Memory B cell (primary cell): ENCODE measurements at places on chromosomes 6 and 20.

- H3K36me3 ChIP-seq, result no peaks in the 10 kb centered on the region
- no peaks in the 10 kb centered on the region for H3K27me3 ChIP-seq
- no peak for DNase-seq
- H3K27ac ChIP-seq, result no peak overlapping the region
Measured at GRCh38 chr6:147700436-147701209, 192.1 kb downstream of the SAMD5 start.

DNA sequence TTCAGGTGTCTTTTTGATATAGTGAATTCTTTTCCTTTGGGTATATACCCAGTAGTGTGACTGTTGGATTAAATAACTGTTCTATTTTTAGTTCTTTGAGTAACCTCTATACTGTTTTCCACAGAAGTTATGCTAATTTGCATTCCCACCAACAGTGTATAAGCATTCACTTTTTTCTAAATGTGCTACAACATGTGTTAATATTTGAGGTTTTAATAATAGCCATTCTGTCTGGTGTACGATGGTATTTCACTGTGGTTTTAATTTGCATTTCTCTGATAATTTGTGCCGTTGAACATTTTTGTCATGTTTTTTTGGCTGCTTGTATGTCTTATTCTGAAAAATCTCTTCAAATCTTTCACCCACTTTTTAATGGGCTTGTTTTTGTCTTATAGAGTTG, 563.5 kb downstream of the GRIK2 start:
- DNase-seq, result no peak
- H3K4me1 ChIP-seq, result no peaks in the 10 kb centered on the region
- H3K27ac ChIP-seq, result no peak overlapping the region

GRCh38 chr6:125294036-125294435, 7.7 kb downstream of the HDDC2 start:
- DNase-seq, result no peak
- H3K4me1 ChIP-seq, result peaks cover 17% of the 10 kb centered on the region
- no peak overlapping the region for H3K27ac ChIP-seq

DNA sequence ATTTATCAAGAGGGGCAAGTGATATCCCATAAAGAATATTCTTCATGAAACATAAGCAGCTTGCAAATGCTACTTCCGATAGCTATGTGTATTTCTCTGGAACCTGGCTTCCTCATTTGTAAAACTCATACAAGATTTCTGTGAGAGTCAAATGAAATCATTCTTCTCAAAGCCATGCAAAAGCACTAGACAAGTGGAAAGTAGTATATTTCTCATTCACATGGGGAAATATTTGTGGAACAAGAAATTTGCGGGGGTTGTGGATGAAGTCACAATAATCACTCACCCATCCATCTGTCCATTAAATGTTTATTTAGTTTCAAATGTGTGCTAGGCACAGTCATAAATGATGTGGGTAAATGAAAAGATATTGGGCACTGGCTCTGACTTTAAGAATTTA, 150.5 kb downstream of the IPCEF1 start:
- H3K36me3 ChIP-seq, result no peaks in the 10 kb centered on the region
- H3K4me1 ChIP-seq, result no peaks in the 10 kb centered on the region
- H3K27ac ChIP-seq, result no peak overlapping the region
- H3K27me3 ChIP-seq, result peaks cover 2% of the 10 kb centered on the region
- H3K4me3 ChIP-seq, result no peak overlapping the region

DNA sequence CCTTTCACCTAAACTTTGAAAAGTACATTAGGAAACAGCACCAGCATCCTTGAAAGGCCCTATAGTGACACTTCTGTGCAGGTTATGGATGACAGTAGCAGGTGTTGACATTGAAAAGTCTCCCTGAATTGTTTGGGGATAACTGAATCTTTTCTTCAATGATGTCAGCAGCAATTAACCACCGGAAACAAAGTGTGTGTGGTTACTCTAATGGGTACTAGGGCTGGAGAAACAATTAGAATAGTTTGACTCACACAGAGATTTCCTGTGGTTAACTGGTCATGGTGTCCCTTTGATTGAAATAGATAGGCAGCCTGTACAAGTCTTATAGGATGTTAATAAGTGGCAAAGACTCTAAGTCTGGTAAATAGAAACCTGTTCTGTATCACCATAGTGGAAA, 189.1 kb downstream of the TBX18 start:
- H3K27me3 ChIP-seq, result no peaks in the 10 kb centered on the region
- H3K4me1 ChIP-seq, result no peaks in the 10 kb centered on the region
- no peak for DNase-seq
- H3K27ac ChIP-seq, result no peak overlapping the region
- H3K4me3 ChIP-seq, result no peak overlapping the region

DNA sequence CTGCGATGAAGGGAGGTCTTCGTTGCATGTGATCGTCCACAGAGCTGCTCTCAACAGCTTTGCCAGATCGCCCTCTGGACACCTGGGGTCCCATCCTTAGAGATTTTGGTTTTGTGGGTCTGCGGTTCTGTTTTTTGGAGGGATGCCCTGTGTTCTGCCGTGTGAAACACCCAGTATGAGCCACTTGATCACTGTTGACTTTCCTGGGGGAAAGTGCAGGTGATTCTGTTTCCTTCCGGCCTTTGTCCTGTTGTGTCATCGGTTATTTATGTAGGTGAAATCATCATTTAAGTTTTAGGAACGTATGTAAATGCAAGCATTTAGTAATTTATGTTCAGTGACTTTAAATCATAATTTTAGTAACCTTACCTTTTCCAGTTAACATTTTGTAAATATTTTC, 56.4 kb upstream of the SLC22A1 start:
- peaks cover 28% of the 10 kb centered on the region for H3K4me1 ChIP-seq
- no peak for DNase-seq
- H3K36me3 ChIP-seq, result peaks cover 47% of the 10 kb centered on the region

- H3K36me3 ChIP-seq, result peaks cover 20% of the 10 kb centered on the region
- peaks cover 1% of the 10 kb centered on the region for H3K27me3 ChIP-seq
- DNase-seq, result peak; percentile 30
- peak overlapping the region; percentile 96 for H3K27ac ChIP-seq
- H3K4me3 ChIP-seq, result peak overlapping the region; percentile 92
Measured at GRCh38 chr6:89079511-89080234, 878 bp upstream of the PNRC1 start.

DNA sequence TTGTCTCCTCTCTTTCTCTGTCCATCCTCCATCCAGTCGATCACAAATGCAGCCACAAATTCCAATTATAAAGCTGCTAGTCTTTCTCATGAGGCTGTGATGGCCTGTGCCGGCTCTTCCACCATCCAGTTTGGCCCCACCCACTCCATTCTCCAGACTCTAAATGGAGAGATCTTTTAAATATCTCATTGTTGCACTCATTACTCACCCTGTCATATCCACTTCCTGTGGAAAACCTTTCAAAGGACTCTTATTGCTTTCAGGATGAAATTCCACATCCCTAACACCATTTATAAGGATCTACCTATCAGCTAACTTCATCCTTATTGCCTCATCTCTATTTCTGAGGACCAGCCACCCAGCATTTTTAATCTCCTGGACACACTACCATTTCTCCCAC, 70.6 kb downstream of the NRN1 start:
- no peaks in the 10 kb centered on the region for H3K4me1 ChIP-seq
- no peak overlapping the region for H3K4me3 ChIP-seq
- no peak overlapping the region for H3K27ac ChIP-seq
- H3K36me3 ChIP-seq, result peaks cover 2% of the 10 kb centered on the region
- DNase-seq, result no peak

- no peak overlapping the region for H3K4me3 ChIP-seq
- DNase-seq, result no peak
- no peaks in the 10 kb centered on the region for H3K4me1 ChIP-seq
- H3K36me3 ChIP-seq, result no peaks in the 10 kb centered on the region
Measured at GRCh38 chr20:2165871-2166270, 64.2 kb downstream of the STK35 start.

GRCh38 chr6:113292646-113293422, 564.3 kb upstream of the MARCKS start:
- no peak overlapping the region for H3K27ac ChIP-seq
- H3K4me3 ChIP-seq, result no peak overlapping the region
- no peak for DNase-seq
- H3K27me3 ChIP-seq, result peaks cover 2% of the 10 kb centered on the region
